ENCODE measurements at places on chromosomes 3 and 15. TPM values are rescaled to one million over a fixed set of nuclear protein-coding genes. Genes with fewer than 3 reads are reported as not detected.

- no peak for DNase-seq
- no peaks in the 10 kb centered on the region for H3K36me3 ChIP-seq
- H3K27me3 ChIP-seq, result no peaks in the 10 kb centered on the region
- H3K27ac ChIP-seq, result no peak overlapping the region
- H3K4me3 ChIP-seq, result no peak overlapping the region
- no peaks in the 10 kb centered on the region for H3K4me1 ChIP-seq
These were observed 307.1 kb upstream of the SEMA6D start for GRCh38 chr15:47410247-47410646.

DNA sequence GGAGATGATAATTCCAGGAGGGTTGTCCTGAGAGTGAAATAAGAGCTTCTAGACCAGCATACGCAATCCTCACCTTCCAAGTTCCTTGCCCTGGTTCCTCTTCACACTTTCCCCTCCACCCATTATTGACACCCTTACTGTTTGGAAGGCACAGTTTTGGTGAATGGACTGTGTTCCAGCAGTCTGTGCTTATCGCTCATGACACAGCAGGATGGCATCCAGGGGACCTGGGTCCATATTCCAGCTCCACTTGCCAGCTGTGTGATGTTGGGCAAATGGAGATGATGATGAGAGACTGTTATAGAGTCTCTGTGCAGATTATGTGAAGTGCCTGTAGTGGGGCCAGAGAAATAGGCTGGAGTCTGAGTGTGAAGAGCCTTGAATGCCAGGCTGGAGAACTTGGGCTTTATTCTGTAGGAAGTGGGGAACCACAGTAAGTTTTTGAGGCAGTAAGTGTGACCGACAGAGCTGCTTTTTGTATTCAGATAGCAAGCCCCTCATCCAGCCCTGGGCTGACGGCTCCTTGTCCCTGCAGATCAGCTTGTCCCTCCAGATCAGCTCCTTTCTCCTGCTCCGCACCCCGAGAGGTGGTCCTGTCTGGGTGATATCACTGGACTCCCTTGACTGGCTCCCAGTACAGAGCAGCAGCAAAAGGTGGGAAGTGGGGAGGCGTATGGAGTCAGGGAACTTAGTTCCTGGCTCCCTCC lies 8.1 kb downstream of the KBTBD13 start:
- H3K4me1 ChIP-seq, result no peaks in the 10 kb centered on the region
- DNase-seq, result no peak
- H3K27ac ChIP-seq, result no peak overlapping the region
- no peak overlapping the region for H3K4me3 ChIP-seq

DNA sequence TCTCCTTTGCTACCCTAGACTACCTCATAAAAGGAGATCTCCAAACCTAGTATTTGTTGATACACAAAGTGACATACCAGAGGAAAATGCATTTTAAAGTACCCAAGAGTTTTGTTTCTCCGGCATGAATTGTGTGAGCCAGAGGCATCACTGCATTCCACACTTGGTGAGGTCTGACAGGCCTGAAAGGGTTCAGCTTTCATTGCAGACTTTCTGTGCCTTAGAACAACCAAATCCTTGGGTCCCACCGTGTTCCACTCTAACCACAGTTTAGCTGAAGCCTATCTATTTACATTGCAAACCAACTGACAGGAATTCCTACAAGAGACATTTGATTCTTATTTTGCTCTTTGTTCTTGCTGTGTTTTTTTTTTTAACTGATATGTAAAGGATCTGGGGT lies 21.0 kb upstream of the EID1 start:
- H3K36me3 ChIP-seq, result no peaks in the 10 kb centered on the region
- no peak overlapping the region for H3K27ac ChIP-seq
- DNase-seq, result no peak
- H3K4me1 ChIP-seq, result peaks cover 31% of the 10 kb centered on the region
- H3K4me3 ChIP-seq, result no peak overlapping the region

DNA sequence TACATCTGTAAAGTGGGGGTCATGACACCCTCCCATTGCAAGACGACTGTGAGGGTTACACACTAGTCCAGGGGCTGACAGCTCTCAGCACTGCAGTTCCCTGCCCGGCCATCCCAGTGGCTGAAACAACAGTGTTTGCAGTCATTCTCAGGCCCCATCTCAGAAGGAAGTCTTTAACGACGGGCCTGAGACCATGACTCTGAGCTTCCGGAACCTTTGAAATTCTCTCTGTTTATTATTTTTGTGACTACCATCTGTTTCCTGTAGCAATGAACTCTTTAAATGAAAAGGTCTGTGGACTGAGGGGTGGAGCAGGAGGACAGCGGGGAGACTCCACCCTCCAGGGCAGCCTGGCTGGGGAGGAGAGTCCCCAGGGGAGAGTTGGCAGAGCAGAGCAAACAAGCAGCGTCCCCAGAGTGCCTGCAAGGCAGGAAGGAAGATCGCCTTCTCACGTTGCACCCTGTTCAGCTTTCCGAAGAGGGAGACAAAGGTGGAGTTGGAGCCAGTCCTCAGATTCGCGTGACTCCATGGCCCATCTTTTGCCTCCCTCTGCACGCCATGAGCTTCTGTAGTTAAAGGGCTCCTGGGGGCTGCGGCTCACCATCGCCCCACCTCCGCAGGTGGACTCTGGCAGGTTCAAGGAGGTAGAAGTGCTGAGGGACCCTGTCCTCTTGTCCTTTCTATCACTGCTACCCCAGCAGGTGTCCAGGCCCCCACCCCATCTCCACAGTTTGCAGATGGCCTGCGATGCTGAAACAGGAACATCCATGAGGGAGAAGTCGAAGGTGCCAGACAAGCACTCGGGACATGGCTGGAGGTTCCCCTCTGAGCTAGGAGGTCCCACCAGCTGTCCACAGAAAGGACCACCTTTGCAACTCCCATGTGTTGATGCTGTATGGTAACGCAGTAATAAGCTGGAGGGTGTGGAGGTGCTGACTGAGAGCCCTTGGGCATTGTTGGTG lies 525.8 kb upstream of the PROK2 start:
- no peaks in the 10 kb centered on the region for H3K4me1 ChIP-seq
- no peak overlapping the region for H3K27ac ChIP-seq
- peak; percentile 31 for DNase-seq
- no peak overlapping the region for H3K4me3 ChIP-seq
- no peaks in the 10 kb centered on the region for H3K27me3 ChIP-seq

The SCAANT1 gene
- not detected for total RNA-seq

- no peak overlapping the region for H3K4me3 ChIP-seq
- no peaks in the 10 kb centered on the region for H3K36me3 ChIP-seq
- no peaks in the 10 kb centered on the region for H3K27me3 ChIP-seq
- H3K4me1 ChIP-seq, result no peaks in the 10 kb centered on the region
- no peak overlapping the region for H3K27ac ChIP-seq
These were observed 75.6 kb downstream of the ST6GAL1 start for GRCh38 chr3:187005827-187006481.

GRCh38 chr3:30084971-30085403 lies 521.4 kb upstream of the TGFBR2 start:
- H3K4me3 ChIP-seq, result no peak overlapping the region
- DNase-seq, result no peak
- H3K36me3 ChIP-seq, result no peaks in the 10 kb centered on the region
- peaks cover 12% of the 10 kb centered on the region for H3K4me1 ChIP-seq
- H3K27me3 ChIP-seq, result no peaks in the 10 kb centered on the region

The VEPH1 gene
- total RNA-seq, result 11.5 TPM

GRCh38 chr3:122356402-122356801 lies 26.6 kb downstream of the MIX23 start:
- H3K4me3 ChIP-seq, result no peak overlapping the region
- H3K27me3 ChIP-seq, result no peaks in the 10 kb centered on the region
- H3K27ac ChIP-seq, result no peak overlapping the region
- peaks cover 10% of the 10 kb centered on the region for H3K4me1 ChIP-seq
- peaks cover 19% of the 10 kb centered on the region for H3K36me3 ChIP-seq

The CIDEC gene
- total RNA-seq, result not detected

The ROBO1 gene
- total RNA-seq, result 35.5 TPM

- H3K36me3 ChIP-seq, result no peaks in the 10 kb centered on the region
- peaks cover 12% of the 10 kb centered on the region for H3K4me1 ChIP-seq
- DNase-seq, result peak; percentile 61
- no peak overlapping the region for H3K27ac ChIP-seq
These were observed 2.2 kb upstream of the BNIP2 start for GRCh38 chr15:59691194-59691805.

The KBTBD13 gene
- not detected for total RNA-seq

Data from PC-3 (cell line).